HFFc6 (cell line): ENCODE measurements at places on chromosomes 5 and 9. TPM values are rescaled to one million over a fixed set of nuclear protein-coding genes. Genes with fewer than 3 reads are reported as not detected.

The ANXA6 gene
- 537 to 578 TPM (median 558 TPM) in 3 replicates for total RNA-seq

The SLC28A3 gene
- 0.37 to 0.64 TPM (median 0.54 TPM) in 3 replicates for total RNA-seq

The DMRT3 gene
- not detected in 3 replicates for total RNA-seq

The OTP gene
- total RNA-seq, result not detected in 3 replicates

The PCDHAC2 gene
- total RNA-seq, result not detected in 2 replicates

The CD274 gene
- 12.2 to 20.5 TPM (median 12.9 TPM) in 3 replicates for total RNA-seq

- peaks cover 36% of the 10 kb centered on the region for H3K4me1 ChIP-seq
- H3K36me3 ChIP-seq, result no peaks in the 10 kb centered on the region
- no peaks in the 10 kb centered on the region for H3K27me3 ChIP-seq
- H3K4me3 ChIP-seq, result peak overlapping the region; percentile 31; the same call in 1 of the 2 replicates
Observed at GRCh38 chr5:74934949-74935751, 69.0 kb upstream of the FAM169A start.

DNA sequence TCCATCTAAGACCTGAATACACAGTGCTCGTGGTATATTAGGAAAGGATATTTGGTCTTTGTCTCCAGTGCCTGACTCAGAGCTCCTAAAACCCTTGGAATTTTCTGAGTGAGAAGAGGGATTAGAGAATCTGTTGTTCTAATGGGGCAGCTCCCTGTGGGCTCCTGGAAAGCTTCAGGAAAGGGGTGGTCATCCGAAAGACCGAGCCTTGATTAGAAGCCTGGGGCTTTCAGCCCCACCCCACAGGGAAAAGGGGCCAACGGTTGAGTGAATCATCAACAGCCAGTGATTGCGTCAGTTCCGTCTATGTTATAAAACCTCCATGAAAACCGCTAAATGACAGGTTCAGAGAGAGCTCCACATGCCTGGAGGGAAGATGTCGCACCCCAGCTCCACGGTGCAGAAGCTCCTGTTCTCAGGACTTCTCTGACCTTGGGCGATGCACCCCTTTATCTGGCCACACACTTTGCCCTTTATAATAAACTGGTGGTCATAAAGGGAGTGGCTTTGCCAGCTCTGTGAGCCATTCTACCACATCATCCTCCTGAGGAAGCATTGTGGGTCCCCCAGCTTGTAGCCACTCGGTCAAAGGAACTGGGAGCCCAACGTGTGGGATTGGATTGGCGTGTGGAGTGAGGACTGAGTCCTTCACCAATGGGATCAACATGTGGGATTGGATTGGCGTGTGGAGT is 71.0 kb upstream of the ICE1 start:
- no peaks in the 10 kb centered on the region for H3K36me3 ChIP-seq
- peaks cover 29% of the 10 kb centered on the region for H3K4me1 ChIP-seq
- peak; percentile 56 for DNase-seq
- peaks cover 10% of the 10 kb centered on the region for H3K27me3 ChIP-seq

DNA sequence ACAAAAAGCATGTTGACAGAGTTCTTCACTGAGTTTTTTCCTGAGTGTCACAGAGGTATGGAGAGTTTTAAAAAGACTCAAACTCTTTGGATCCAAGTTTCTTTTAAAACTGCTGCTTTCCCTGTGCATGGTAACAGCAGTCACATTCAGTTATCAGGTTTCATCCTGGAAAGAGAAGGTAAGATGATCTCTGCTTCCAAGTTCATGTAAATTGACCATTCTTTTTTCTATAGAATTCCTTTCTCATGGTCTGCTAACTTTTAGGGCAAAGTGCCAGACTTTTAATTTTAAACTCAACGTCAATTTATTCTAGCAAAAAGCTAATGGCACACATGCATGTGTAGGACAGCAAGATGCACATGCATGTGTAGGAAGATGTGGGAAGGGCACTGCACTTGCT is 52.5 kb upstream of the PRLR start:
- no peak for DNase-seq
- no peaks in the 10 kb centered on the region for H3K36me3 ChIP-seq
- H3K4me1 ChIP-seq, result no peaks in the 10 kb centered on the region; the same call in 1 of the 2 replicates
- H3K4me3 ChIP-seq, result no peak overlapping the region

GRCh38 chr9:13791816-13792215 is 512.3 kb upstream of the MPDZ start:
- H3K27me3 ChIP-seq, result peaks cover 5% of the 10 kb centered on the region
- no peak for DNase-seq
- no peak overlapping the region for H3K4me3 ChIP-seq
- H3K4me1 ChIP-seq, result peaks cover 8% of the 10 kb centered on the region

DNA sequence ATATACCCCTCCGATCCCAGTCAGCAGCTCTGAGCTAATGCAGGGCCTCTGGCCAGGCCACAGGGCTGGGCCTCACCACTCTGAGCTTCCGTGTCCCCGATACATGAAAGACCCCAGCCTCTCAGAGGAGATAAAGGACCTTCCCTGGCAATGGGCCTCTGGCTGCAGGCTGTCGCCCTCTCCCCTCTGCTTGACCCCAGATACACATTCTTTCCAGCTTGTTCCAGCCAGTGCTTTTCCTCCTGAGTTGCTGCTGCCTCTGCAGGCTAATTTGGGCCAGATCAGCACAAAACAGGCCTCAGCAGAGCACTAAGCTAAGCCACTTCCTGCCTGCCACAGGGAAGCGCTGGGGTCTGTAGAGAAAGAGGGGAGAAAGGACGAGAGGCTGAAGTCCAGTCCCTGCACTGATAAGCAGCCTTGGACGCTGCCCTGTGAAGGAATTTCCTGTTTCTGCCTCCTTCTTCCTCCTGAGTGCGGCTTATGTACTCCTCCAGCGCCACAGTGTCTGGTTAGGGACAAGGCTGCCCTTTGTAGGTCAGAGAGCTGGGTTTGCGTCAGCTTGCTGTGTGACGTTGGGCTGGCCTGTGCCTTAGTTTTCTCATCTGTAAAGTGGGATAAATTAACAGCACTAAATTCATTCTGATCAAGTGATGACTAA is 73.0 kb upstream of the IL17B start:
- peak overlapping the region; percentile 27; the same call in 1 of the 2 replicates for H3K4me3 ChIP-seq
- DNase-seq, result no peak
- H3K4me1 ChIP-seq, result peaks cover 91% of the 10 kb centered on the region
- H3K27me3 ChIP-seq, result no peaks in the 10 kb centered on the region; the same call in 1 of the 2 replicates
- peak overlapping the region; percentile 95 for H3K27ac ChIP-seq
- H3K36me3 ChIP-seq, result no peaks in the 10 kb centered on the region

- H3K4me1 ChIP-seq, result no peaks in the 10 kb centered on the region
- no peak overlapping the region for H3K27ac ChIP-seq
- no peak for DNase-seq
- no peaks in the 10 kb centered on the region; the same call in 1 of the 2 replicates for H3K36me3 ChIP-seq
Observed at GRCh38 chr5:83665631-83666030, 55.0 kb downstream of the HAPLN1 start.

- no peak overlapping the region for H3K27ac ChIP-seq
- no peaks in the 10 kb centered on the region for H3K4me1 ChIP-seq
- H3K4me3 ChIP-seq, result no peak overlapping the region
- H3K36me3 ChIP-seq, result no peaks in the 10 kb centered on the region
- no peaks in the 10 kb centered on the region; the same call in 1 of the 2 replicates for H3K27me3 ChIP-seq
Observed at GRCh38 chr5:22238047-22238446, 615.1 kb downstream of the CDH12 start.

GRCh38 chr5:6812091-6812490 is 98.9 kb downstream of the TENT4A start:
- H3K4me3 ChIP-seq, result no peak overlapping the region
- H3K4me1 ChIP-seq, result no peaks in the 10 kb centered on the region
- no peak for DNase-seq
- peaks cover 11% of the 10 kb centered on the region for H3K27me3 ChIP-seq
- no peaks in the 10 kb centered on the region for H3K36me3 ChIP-seq

DNA sequence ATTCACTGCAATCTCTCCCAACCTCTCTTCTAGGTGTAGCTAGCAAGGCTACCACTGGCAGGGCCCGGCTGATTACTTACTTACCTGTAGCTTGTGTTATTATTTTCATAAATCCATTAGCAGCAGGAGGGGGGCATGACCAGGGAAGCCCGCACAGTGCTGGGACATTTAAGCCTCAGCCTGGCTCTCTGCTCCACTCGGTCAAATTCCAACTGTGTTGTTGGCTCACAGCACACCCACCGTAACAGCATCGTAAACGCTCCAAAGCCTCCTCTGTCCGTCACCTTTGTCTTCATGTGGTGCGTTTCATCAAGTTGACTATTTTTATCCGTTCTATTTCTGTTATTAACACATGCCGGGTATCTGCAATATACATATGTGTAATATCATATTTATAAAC is 264.7 kb downstream of the NSG2 start:
- no peak overlapping the region for H3K4me3 ChIP-seq
- H3K27me3 ChIP-seq, result peaks cover 7% of the 10 kb centered on the region
- H3K27ac ChIP-seq, result no peak overlapping the region
- no peaks in the 10 kb centered on the region for H3K36me3 ChIP-seq
- H3K4me1 ChIP-seq, result peaks cover 10% of the 10 kb centered on the region; the same call in 1 of the 2 replicates

- peaks cover 9% of the 10 kb centered on the region; the same call in 1 of the 2 replicates for H3K36me3 ChIP-seq
- peak overlapping the region; percentile 89 for H3K27ac ChIP-seq
- H3K4me3 ChIP-seq, result peak overlapping the region; percentile 89
- no peaks in the 10 kb centered on the region; the same call in 1 of the 2 replicates for H3K27me3 ChIP-seq
- peaks cover 20% of the 10 kb centered on the region for H3K4me1 ChIP-seq
Observed at GRCh38 chr5:37249815-37250164, 614 bp upstream of the CPLANE1 start.

DNA sequence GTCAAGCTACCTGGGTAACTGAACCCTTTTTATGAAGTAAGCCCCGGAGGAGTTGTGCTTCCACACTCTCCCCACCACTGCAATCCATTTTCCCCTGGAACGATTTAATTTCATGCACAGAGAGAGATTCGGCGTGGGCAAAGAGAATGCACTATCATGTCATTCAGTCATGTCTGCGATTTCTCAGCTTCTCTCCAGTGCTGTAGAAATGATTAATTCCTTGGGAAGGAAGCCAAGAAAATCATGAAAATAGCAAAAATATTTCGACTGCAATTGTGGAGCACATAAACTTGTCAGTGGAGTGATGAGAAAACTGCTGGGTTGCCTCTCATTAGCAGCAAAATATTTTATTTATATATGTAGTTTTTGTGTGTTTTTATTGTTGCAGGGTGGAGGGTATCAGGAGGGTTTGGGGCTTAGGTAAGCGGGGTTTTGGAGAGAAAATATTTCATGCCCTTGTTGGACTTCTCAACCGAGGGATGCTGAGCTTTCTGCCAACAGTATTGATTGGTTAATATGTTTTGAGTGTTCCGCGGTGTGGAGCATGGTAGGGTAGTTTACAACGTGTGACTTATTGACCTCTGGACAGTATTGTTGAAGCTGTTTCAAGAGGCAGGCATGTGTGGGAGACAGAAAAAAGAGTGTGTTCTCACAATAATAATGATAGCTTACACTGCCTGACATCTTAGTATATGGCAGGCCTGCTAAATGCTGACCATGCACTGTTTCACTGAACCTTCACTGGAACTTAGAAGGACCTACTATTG is 69.3 kb downstream of the SGCD start:
- DNase-seq, result peak; percentile 16
- H3K4me1 ChIP-seq, result peaks cover 15% of the 10 kb centered on the region
- H3K27me3 ChIP-seq, result no peaks in the 10 kb centered on the region; the same call in 1 of the 2 replicates
- H3K36me3 ChIP-seq, result no peaks in the 10 kb centered on the region
- no peak overlapping the region for H3K27ac ChIP-seq
- no peak overlapping the region for H3K4me3 ChIP-seq

GRCh38 chr9:18800579-18800978 is 232.4 kb downstream of the SAXO1 start:
- H3K36me3 ChIP-seq, result peaks cover 32% of the 10 kb centered on the region
- peaks cover 2% of the 10 kb centered on the region; the same call in 1 of the 2 replicates for H3K27me3 ChIP-seq
- DNase-seq, result no peak
- H3K27ac ChIP-seq, result no peak overlapping the region

DNA sequence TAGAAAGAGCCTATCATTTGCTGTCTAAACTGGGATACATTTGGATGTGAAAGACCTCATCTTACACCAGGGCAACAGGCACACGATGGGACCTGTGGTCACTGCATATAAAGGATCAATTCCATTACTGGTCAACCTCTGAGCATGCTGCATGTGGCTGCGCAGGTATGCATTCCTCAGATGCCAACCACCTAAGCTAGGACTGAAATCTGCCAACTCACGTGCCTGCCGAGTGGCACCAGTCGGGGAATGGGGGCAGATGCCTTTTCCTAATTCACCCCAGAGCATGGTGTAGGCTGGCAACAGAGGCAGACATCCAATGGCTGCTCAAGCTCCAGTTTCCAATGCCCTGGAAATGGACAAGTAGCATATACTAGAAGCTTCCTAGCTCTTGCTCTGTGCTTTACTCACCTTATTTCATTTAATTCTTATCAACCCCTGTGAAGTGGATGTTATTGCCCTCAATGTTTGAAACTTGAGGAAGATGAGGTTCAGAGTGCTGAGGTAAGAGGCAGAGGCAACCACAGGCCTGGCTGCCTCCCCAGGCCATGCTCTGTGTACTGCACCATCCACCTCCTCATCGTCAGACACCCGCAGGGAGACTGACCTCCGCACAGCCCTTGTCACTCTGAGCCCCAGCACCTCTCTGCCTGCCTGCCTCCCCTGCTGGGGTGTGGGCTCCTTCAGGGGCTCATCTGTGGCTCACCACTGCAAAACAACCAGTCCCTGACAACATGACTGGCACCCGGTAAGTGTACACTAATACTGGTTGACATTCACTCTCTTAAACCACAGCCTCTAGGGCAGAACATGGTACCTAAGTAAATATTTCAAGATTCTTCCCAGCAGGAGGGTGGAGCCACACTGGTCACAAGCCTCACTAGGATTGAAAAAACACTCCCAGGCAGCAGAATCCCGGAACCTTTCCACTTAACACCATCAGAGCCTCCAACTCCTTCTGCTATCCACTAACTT is 228.5 kb downstream of the CRB2 start:
- DNase-seq, result no peak
- no peak overlapping the region for H3K4me3 ChIP-seq
- no peak overlapping the region for H3K27ac ChIP-seq
- peaks cover 2% of the 10 kb centered on the region; the same call in 1 of the 2 replicates for H3K27me3 ChIP-seq
- H3K4me1 ChIP-seq, result no peaks in the 10 kb centered on the region
- peaks cover 25% of the 10 kb centered on the region for H3K36me3 ChIP-seq

DNA sequence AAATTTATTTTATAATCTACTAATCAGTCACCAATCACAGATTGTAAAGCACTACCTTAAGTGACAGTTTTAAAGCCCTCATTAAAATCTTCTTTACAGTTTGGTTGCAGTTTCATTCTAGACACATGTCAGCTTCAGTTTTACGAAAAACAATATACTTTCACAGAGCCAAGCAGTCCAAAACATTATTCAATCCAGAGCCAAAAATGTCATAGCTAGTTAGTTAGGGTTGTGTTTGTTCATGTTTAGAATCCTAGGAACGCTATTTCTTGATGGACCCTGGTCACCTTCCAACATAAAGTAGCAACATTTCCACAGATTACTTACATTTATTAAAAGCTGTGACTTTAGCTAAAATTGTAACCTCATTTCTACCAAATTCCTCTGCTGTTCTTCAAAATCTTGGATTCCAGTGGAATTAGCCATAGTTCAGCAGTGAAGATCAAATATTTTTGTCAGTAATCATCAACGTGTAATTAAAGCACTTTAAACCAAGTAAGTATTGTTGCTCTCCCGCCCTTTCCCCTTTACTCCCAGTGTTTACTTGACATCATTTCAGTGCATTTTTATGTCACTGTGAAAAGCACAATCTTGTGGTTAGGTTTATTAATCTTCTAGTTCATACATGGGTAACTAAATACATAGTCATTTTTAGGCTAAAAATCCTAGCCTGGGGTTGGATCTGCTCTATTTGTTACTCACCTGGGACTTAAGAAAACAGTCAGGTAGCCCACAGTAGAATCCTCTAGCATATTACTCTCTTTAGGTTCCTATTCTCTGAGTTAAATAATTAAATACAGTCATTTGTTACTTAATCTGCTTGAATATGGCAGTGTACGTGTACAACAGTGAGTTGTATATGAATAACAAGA is 74.3 kb downstream of the NIPBL start:
- H3K4me1 ChIP-seq, result peaks cover 70% of the 10 kb centered on the region
- peak overlapping the region; percentile 78 for H3K4me3 ChIP-seq
- peak overlapping the region; percentile 70 for H3K27ac ChIP-seq
- H3K27me3 ChIP-seq, result peaks cover 2% of the 10 kb centered on the region; the same call in 1 of the 2 replicates
- peak; percentile 78 for DNase-seq
